ENCODE measurements at places on chromosomes 7 and 10. TPM values are rescaled to one million over a fixed set of nuclear protein-coding genes. Genes with fewer than 3 reads are reported as not detected.

PIP gene
- total RNA-seq, result not detected

LOXL4 gene
- total RNA-seq, result not detected

PPP1R17 gene
- total RNA-seq, result not detected

OR2A1 gene
- total RNA-seq, result not detected

AMZ1 gene
- total RNA-seq, result not detected

AFAP1L2 gene
- total RNA-seq, result 3.2 TPM

DNA sequence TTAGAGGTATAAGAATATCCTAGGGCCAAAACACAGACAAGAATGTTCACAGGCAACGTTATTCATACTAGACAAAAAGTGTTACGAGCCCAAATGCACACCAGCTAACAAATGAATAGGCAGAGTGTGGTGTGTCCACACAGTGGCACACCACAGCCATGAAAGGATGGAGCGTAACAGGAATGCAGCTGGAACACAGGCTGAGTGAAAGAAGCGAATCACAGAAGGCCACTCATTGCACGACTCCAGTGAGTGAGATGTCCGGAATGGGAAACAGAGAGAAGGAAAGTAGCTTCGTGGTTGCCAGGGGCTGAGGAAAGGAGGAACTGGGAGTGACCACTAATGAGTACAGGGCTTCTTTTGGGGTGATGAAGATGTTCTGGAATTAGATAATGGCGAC, 198.8 kb downstream of the TNS3 start:
- DNase-seq, result no peak
- H3K27ac ChIP-seq, result no peak overlapping the region
- no peak overlapping the region for H3K4me3 ChIP-seq
- peaks cover 7% of the 10 kb centered on the region for H3K4me1 ChIP-seq
- H3K36me3 ChIP-seq, result no peaks in the 10 kb centered on the region

Data from activated naive CD8-positive, alpha-beta T cell treated with anti-CD3 and anti-CD28 coated beads for 36 hours (primary cell).